ENCODE measurements at places on chromosomes 11 and 22.

GRCh38 chr11:12790861-12791616, 116.8 kb downstream of the TEAD1 start:
- DNase-seq = no peak

GRCh38 chr11:126476977-126477376, 121.5 kb downstream of the ST3GAL4 start:
- no peak for DNase-seq

DNA sequence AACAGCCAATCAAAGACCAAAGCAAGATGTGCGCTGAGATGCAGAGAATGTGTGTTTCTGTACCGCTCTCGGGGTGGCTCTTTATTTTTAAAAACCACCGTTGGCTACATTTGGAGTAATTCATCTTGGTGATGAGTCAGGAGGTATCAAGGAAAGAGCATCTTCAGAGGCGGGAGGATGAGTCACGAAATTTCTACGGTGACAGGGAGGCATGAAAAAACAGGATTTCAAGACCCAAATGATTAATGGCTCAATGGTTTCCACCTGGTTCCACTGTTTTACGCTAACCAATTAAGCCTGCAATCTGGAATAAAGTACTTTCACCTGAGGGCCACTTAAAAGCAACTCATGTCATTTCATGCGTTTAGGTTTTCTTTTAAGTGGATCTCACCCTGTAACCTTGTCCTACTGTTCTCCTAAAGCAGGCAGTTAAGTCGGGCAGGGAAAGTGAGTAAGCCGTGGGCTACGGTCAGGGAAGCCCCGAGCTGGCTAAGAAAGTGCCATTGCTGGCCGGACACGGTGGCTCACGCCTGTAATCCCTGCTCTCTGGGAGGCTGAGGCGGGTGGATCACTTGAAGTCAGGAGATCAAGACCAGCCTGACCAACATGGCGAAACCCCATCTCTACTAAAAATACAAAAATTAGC, 74.6 kb downstream of the CELSR1 start:
- peak; percentile 40 for DNase-seq

DNA sequence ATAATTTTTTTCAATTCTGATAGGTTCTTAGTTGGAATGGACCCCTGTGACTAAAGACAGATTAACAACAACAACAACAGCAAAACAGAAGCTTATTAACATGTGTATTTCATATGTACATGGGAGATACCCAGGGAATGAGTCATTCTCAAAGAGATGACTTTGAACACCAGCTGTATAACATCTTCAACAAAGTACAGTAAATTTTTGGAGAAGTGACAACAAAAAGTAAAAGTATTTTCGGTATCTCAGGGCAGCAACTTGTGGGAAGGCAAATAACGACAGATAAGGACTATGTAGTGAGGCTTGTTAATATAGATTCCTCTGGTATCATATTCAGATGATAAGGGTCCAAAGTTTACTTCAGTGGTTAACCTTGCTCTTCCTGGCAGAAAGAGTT, 573.4 kb upstream of the RAG2 start:
- DNase-seq = no peak

DNA sequence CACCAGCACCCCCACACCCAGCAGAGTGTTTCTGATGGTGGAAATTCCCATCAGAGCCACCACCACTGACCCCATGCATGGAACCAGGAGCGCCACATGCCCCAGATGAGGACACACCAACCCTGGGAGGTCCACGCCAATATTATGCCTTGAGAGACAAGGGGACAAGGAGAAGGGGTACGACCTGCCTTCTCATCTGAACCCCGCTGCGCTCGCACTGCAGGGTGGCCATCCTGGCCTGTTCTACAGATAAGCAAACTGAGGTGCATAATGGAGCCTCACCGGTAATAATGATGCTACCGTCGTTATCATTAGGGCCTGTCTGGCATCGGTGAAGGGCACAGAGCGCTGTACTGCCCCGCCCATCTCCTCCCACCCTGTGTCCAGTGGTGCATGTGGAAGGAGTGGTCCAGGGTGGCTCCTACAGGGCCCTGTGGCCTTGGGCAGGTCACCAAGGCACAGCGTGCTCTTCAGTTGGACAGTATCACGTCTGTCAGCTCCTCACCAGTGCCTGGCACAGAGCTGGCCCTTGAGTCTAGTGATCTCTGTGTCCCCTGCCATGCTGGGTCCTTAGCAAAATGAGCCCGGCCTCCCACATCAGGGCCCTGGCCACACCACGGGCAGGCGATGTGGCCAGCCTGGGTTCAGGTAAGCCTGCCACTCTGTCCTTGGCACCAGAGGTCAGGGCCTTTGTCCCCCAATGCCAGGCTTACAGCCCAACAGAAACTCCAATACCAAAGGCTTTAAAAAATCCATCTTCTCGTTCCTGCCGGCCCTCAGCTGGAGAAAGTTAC, 92.2 kb downstream of the PHF21B start:
- DNase-seq = no peak

- no peak for DNase-seq
These were observed 175.6 kb upstream of the TENM4 start for GRCh38 chr11:79616392-79616851.

DNA sequence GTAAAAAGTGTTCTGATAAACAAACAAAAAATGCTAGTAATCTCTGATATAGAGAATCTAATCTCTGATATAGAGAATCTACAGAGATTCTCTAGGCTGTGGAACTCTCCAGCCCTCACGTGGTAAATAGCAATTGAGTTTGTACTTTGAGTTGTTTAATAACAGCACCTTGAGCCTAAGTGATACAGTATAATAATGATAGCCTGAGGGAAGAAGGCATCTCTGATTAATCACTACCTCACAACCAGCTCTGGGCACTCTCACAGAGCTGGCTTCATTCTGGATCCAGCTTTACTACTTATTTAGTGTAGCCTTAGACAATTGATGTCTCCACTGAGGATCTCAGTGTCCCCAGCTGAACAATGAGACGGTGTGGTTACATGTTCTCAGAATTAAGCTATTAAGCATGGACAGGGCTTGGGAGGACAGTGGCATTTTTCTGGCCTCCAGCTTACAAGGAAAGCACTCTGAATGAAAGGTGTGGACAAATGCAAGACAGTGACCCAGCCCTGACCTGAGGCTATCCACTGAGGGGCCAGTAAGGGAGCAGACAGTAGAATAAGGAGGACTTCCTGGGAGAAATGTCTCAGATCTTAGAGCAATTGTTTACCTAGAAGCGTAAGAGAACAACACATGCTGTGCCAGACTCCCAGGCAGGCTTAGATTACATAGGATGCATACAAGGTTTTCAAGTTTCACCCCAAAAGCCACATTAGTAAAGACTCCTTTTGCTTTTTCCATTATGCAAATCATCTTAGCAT, 88.7 kb upstream of the DRD2 start:
- no peak for DNase-seq

DNA sequence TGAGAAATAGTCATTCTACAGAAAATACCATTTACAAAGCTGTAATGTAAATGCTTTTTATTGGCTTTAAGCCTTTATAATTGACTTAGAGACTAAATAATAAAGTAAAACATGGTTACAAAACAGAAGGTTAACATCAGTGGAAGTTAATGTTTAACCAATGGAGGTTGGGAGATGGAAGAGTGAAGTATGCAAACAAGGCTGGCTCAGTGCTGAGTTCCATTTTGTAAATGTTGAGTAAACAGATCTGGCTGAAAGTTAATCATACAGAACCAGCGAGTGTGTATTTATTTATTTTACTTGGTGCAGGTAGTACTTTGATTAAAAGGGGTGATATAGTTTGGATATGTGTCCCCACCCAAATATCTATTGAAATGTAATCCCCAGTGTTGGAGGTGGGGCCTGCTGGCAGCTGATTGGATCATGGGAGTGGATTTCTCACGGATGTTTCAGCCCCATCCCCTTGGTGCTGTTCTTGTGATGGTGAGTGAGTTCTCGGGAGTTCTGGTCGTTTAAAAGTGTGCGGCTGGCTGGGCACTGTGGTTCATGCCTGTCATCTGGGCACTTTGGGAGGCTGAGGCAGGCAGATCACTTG, 827.4 kb downstream of the OPCML start:
- DNase-seq = no peak

DNA sequence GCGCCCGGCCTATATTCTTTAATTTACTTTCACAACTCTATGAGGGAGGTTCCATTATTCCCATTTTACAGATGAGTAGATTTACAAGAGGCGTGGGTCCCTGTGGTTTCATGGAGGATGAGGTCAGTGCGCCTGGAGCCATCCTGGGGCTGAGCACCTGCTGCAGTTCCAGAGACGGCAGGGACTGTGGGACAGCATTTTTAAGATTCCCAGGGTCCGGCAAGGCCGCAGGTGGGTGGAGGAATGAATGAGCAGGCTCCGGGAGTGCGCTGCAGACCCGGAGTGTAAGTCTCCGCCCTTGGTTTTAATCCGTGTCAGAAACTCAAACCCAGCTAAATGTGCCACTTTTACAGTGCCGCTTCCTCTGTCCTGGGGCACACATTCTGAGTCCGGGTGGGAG, 4.1 kb upstream of the CHRM1 start:
- DNase-seq = no peak

- no peak for DNase-seq
These were observed 282.5 kb downstream of the ETS1 start for GRCh38 chr11:128304666-128305485.

DNA sequence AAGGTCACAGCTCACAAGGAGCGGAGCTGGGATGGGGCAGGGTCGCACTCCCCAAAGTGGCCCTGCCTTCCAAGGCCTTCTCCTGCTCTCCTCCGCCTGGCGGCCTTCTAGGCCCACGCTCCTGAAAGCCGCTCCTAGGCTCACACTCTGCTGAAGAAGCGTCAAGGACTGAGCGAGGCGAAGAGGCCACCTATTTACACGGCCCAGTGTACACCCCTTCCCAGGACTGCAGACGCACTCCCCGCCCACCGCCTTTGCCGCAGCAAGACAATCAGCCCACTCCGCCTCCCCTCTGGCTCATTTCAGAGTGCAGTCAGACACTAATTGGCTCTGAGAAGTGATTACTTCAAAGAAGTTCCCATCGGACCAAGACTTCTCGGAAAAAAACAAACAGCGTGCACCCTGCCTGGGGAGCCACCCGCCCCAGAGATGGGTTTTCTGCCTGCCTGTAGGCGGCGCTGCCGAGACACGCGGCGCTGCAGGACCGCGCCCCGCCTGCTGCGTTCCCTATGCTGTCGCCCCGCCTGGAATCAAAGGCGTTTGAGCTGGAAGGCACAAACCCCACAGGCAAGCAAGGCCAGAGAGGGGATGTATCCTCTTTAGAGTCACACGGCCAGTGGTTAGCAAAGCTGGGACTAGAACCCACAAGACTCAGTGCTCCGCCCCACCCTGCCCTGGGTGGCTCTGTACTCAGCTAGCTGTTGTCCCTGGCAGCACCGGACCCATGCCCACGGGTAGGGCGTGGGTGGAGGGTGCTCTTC, 414.8 kb downstream of the BUD13 start:
- no peak for DNase-seq

GRCh38 chr11:86801364-86801763, 1.0 kb downstream of the PRSS23 start:
- no peak for DNase-seq

GRCh38 chr11:90363739-90364138, 140.9 kb upstream of the CHORDC1 start:
- DNase-seq = no peak

GRCh38 chr11:72431846-72432245, 2.5 kb downstream of the CLPB start:
- no peak for DNase-seq

DNA sequence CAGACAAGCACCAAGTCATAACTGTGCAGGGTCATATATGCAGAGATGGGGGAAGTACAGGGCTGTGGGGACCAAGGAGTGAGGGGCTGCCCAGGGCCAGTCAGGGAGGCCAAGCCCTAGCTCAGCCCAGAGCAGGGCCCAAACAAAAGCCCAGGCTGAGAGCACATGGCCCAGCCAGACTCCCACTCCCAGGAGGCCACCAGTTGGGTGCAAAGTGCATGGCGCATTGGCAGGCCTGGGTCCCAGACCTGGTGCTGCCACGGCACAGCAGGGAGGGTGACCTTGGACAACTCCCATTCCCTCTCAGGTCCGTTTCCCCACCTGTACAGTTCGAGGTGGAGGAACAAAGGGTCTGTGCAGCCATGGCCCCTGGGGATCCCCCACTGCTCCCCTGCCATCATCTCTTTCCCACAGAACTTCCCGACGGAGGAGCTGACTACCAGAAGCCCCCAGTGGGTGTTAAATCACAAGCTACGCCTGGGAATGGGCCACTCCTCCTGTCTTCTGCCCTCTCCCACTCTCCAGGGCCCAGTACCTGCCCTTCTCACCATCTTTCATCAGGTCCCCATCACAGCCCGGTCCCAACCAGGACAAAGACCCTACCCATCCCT, 608 bp downstream of the NIPSNAP1 start:
- no peak for DNase-seq

DNA sequence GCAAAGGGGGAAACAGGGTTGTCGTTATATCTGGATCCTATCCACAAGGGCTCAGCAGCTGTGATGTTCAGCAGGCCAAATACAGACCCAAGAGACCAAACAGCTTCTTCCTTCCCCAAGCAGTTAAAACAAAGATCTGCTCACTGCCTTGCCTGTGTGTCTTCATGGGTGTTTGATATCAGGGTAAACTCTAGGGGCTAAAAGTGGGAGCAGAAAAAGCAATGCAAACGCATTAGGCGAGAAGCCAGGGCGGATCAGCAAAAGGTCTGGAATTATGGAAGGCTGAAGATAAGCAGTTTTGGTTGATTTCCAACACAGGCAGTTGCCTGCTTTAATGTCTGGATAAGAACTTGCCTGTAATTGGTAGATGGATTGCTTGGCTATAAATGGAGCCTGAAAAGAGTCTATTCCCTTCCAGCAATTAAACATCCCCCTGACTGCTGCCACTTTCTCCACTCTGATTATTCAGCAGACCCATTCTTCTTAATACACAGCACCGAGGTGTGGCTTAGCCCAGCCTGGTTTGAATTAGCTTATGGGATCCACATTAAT, 126.3 kb downstream of the COMMD9 start:
- DNase-seq = no peak

- no peak for DNase-seq
These were observed 83.7 kb downstream of the PHF21B start for GRCh38 chr22:44926124-44926475.

GRCh38 chr11:133681901-133682300, 149.6 kb upstream of the OPCML start:
- no peak for DNase-seq

GRCh38 chr22:41940832-41941765, 5.9 kb downstream of the CENPM start:
- peak; percentile 57 for DNase-seq

Data from amniotic stem cell (primary cell).